ENCODE measurements at places on chromosomes 16 and 17. TPM values are rescaled to one million over a fixed set of nuclear protein-coding genes. Genes with fewer than 3 reads are reported as not detected.

Gene BEAN1
- total RNA-seq: not detected

Gene SMPD3
- 0.22 TPM for total RNA-seq

Gene HS3ST3A1
- total RNA-seq: not detected

Gene TBC1D3
- not detected for total RNA-seq

DNA sequence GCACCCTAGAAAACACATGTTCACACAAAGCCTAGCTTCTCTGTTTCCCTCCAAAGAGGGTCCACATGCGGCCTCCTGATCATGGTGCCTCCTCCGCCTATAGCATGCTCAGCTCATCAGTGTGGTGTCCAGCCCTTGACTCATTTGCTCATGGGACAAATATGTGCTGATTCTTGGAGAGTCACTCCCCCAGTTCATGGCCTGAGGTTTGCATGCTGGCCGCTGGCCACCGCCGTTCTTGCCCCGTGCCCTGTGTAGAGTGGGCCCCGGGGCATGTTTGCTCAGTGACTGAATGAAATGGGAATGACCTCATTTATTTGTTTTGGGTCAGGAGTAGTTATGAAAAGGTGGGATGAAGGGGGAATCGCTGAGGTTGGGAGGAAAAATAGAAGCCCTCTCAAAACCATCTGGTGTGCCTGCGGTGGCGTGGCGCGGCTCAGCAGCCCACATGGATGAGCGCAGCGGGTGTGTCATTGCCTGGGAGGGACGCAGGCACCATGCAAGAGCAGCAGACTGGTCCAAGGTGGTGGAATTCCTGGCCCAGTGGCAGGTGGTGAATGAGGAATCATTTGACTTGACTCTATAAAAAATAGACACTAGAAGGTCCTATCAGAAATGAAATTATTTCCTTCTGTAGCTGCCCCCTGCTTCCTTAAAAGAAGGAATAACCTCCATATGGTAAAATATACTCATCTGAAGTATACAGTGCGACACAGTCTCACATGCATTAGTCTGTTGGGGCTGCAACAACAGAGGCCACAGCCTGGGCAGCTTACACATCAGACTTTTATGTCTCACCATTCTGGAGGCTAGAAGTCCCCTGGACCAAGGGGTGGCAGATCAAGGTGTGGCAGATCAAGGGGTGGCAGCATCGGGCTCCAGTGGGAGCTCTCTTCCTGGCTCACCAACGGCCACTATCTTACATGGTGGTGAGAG, 31.7 kb downstream of the CRISPLD2 start:
- H3K27me3 ChIP-seq: no peaks in the 10 kb centered on the region
- DNase-seq: no peak
- H3K4me1 ChIP-seq: no peaks in the 10 kb centered on the region

- H3K4me1 ChIP-seq: no peaks in the 10 kb centered on the region
- H3K27ac ChIP-seq: no peak overlapping the region
- H3K27me3 ChIP-seq: no peaks in the 10 kb centered on the region
- no peak overlapping the region for H3K4me3 ChIP-seq
- no peak for DNase-seq
Observed at GRCh38 chr17:1617620-1618174, 10.9 kb downstream of the SLC43A2 start.

- no peaks in the 10 kb centered on the region for H3K4me1 ChIP-seq
- H3K4me3 ChIP-seq: no peak overlapping the region
- DNase-seq: no peak
- no peaks in the 10 kb centered on the region for H3K36me3 ChIP-seq
Observed at GRCh38 chr16:65054457-65054856, 67.4 kb downstream of the CDH11 start.

- H3K36me3 ChIP-seq: no peaks in the 10 kb centered on the region
- H3K27ac ChIP-seq: no peak overlapping the region
- peaks cover 9% of the 10 kb centered on the region for H3K4me1 ChIP-seq
- no peaks in the 10 kb centered on the region for H3K27me3 ChIP-seq
Observed at GRCh38 chr16:75222271-75222783, 3.5 kb downstream of the CTRB1 start.

GRCh38 chr16:24789881-24790280, 55.9 kb upstream of the SLC5A11 start:
- no peak overlapping the region for H3K4me3 ChIP-seq
- H3K27me3 ChIP-seq: no peaks in the 10 kb centered on the region
- DNase-seq: no peak
- peaks cover 25% of the 10 kb centered on the region for H3K36me3 ChIP-seq

DNA sequence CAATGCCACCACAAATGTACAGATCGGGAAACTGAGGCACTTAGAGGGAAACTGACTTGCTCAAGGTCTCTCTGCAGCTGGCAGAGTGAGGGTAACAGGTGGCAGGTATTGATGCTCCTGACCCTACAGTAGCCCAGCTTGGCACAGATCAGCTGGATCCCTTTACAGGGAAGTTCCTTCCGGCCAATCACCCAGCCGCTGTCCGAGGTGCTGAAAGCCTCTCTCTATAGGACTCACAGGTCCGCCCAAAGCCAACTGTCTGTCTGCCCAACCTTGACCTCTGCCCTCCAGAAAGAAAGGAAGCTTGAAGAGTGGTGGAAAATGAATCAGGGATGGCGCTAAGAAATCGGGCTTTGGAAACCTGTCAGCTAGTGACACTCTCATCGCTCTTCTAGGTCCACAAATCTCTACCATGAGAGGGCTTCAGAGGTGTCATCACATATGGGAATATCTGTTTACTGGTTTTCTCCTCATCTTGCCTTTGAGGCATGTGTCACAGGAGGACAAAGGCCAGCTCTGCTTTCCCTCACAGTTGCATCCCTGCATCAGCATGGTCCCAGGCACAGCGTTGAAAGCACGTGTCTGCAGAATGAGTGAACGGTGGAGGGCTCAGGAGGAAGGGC, 246.2 kb downstream of the KATNIP start:
- H3K27me3 ChIP-seq: no peaks in the 10 kb centered on the region
- H3K36me3 ChIP-seq: no peaks in the 10 kb centered on the region
- no peaks in the 10 kb centered on the region for H3K4me1 ChIP-seq
- no peak overlapping the region for H3K4me3 ChIP-seq
- DNase-seq: no peak
- no peak overlapping the region for H3K27ac ChIP-seq

GRCh38 chr17:22301353-22301745, 609.0 kb downstream of the KCNJ18 start:
- no peak overlapping the region for H3K4me3 ChIP-seq
- H3K27me3 ChIP-seq: no peaks in the 10 kb centered on the region
- H3K36me3 ChIP-seq: no peaks in the 10 kb centered on the region

GRCh38 chr17:19312406-19312805, 50.1 kb downstream of the B9D1 start:
- no peaks in the 10 kb centered on the region for H3K36me3 ChIP-seq
- no peak for DNase-seq
- no peak overlapping the region for H3K27ac ChIP-seq
- H3K4me1 ChIP-seq: no peaks in the 10 kb centered on the region
- H3K27me3 ChIP-seq: peaks cover 4% of the 10 kb centered on the region

DNA sequence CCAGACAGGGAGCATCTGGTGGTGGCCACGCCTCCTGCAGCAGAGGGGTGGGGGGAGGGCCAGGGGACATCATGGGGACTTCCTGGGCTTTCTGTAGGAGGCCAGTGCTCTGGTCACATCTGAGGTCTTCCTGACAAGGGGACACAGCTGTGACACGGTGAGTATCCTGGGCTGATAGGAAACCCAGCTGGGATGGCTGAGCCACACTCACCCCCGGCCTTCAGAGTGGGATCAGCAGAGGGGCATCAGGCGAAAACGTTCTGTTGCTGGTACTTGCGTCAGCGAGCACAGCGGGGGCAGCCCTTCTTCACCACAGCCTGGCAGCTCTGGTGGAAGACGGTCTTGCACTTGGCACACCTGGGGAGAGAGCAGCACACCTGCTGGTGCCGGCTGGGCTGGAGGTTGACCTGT, 122.9 kb upstream of the SMURF2 start:
- H3K27me3 ChIP-seq: no peaks in the 10 kb centered on the region
- H3K4me3 ChIP-seq: no peak overlapping the region
- H3K4me1 ChIP-seq: peaks cover 6% of the 10 kb centered on the region
- H3K36me3 ChIP-seq: peaks cover 10% of the 10 kb centered on the region
- no peak overlapping the region for H3K27ac ChIP-seq
- no peak for DNase-seq

DNA sequence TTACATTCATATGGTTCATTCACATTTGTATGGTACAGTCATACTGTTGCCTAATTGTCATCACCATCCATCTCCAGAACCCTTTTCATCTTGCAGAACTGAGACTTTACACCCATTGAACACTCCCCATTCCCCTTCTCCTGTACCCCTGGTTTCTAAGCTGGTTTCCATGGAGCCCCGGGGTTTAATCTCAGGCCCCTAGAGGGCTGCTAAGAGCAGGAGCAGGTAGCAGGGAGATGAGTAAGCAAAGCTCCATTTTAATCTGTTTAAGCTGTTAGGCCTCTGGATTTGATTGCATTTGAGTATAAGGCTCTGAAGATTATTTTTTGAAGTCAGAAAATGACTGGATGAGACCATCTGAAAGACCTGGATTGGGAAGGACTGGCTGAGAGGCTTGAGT, 68.5 kb upstream of the RPL38 start:
- H3K27ac ChIP-seq: no peak overlapping the region
- no peak overlapping the region for H3K4me3 ChIP-seq
- DNase-seq: no peak
- H3K36me3 ChIP-seq: no peaks in the 10 kb centered on the region

DNA sequence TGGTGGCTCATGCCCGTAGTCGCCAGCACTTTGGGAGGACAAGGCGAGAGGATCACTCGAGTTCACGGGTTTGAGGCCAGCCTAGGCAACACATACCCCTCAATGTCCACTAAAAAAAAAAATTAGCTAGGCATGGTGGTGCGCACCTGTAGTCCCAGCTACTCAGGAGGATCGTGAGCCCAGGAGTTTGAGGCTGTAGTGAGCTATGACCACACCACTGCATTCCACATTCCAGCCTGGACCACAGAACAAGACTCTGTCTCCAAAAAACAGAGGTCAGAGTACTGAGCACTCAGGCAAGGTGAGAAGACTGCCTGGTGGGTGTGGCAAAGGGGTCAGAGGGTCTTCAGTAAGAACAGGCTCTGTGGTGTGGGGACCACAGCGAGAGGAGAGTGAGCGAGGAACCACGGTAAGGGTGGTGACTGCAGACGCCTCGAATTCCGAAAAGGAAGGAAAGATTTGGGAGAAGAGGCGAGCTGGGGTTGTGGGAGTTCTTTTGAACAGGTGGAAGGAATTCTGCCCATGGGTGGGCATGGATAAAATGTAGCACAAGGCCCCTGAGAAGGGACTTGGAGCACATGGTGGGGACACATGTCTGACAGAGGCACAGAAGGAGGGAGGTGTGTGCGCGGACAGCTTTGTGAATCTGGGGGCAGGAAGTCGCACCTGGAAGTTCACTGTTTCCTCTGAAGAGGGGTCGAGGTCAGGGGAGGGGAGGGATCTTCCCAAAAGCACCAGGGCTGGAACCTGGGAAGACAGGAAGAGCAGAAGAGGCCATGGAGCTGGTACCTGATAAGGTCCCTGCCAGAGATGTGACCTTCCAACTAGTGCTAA, 134.6 kb downstream of the PARN start:
- H3K4me1 ChIP-seq: no peaks in the 10 kb centered on the region
- no peak overlapping the region for H3K4me3 ChIP-seq
- no peaks in the 10 kb centered on the region for H3K27me3 ChIP-seq
- no peak overlapping the region for H3K27ac ChIP-seq
- no peaks in the 10 kb centered on the region for H3K36me3 ChIP-seq
- no peak for DNase-seq
